ENCODE measurements at places on chromosomes 5 and 9. TPM values are rescaled to one million over a fixed set of nuclear protein-coding genes. Genes with fewer than 3 reads are reported as not detected.

Gene SLC1A3
- total RNA-seq, result 4.6 TPM

Gene GADD45G
- total RNA-seq, result not detected

Gene EXOSC2
- total RNA-seq, result 29.4 TPM

Gene AMBP
- 0.24 TPM for total RNA-seq

Gene FCN2
- total RNA-seq, result not detected

Gene DRD1
- total RNA-seq, result not detected

Gene GPR150
- total RNA-seq, result 0.24 TPM

Gene SLC6A3
- not detected for total RNA-seq

Gene FAM200C
- 2.6 TPM for total RNA-seq

Gene OBP2B
- total RNA-seq, result not detected

Gene DAPK1
- total RNA-seq, result 8.2 TPM

Gene CTXN3
- not detected for total RNA-seq

Gene PCDHA9
- under 0.01 TPM for total RNA-seq

Gene CEP120
- 10.4 TPM for total RNA-seq

Gene CHSY3
- 1.4 TPM for total RNA-seq

Gene TMC1
- total RNA-seq, result not detected

Gene SH3TC2
- total RNA-seq, result 7.2 TPM

Gene SLC35D2
- 33.2 TPM for total RNA-seq

Gene C5orf52
- total RNA-seq, result not detected

Gene ADAMTS12
- total RNA-seq, result not detected

Gene ECPAS
- total RNA-seq, result 79.9 TPM

Gene TMEM171
- 2.2 TPM for total RNA-seq

Gene PPP1R26
- total RNA-seq, result 25.1 TPM

Gene PHF24
- total RNA-seq, result 0.48 TPM

Gene SCAI
- 3.9 TPM for total RNA-seq

Gene SYK
- total RNA-seq, result 15.2 TPM

Gene DOCK2
- total RNA-seq, result 11.1 TPM

Gene CYLC2
- total RNA-seq, result not detected

Gene NSMF
- total RNA-seq, result 33.0 TPM

Gene PTGES
- 20.5 TPM for total RNA-seq

Gene WDR31
- total RNA-seq, result 1.2 TPM

Gene C5orf58
- total RNA-seq, result not detected

Gene RNF224
- 0.21 TPM for total RNA-seq

Gene FRMD3
- total RNA-seq, result 0.43 TPM

Gene PCDHA10
- 0.48 TPM for total RNA-seq

Gene CCDC183
- not detected for total RNA-seq

Gene SHOC1
- total RNA-seq, result not detected

Gene ZDHHC11B
- total RNA-seq, result 0.24 TPM

Gene IRX1
- total RNA-seq, result 13.0 TPM

Gene DND1
- not detected for total RNA-seq

Gene TYRP1
- total RNA-seq, result not detected

Gene GPR21
- 0.48 TPM for total RNA-seq

Gene WNK2
- total RNA-seq, result 0.24 TPM

Gene ABCA1
- total RNA-seq, result 63.1 TPM

Gene PLPPR1
- total RNA-seq, result under 0.01 TPM

Gene F2RL2
- total RNA-seq, result not detected

Gene CAPSL
- total RNA-seq, result not detected

Gene KIF4B
- not detected for total RNA-seq
